Fibroblast of villous mesenchyme (primary cell): ENCODE measurements at places on chromosomes 1 and 21. TPM values are rescaled to one million over a fixed set of nuclear protein-coding genes. Genes with fewer than 3 reads are reported as not detected.

DNA sequence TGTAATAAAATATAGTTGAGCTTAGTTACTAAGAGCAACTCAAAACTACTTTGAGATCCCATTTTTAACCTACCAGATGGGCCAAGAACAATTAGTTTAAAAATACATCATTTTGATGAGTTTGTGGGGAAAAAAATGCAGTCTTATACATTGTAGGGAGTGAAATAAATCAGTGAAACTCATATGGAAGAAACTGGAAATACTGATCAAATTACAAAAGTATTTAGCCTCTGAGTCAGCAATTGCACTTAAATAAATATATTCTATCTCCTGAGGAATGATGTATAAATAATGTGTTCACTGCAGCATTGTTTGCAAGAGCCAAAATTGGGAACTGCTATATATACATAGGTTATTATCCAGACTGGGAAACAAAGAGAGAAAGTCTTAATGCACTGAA, 4.6 kb upstream of the SMCP start:
- no peak for DNase-seq

- DNase-seq, result no peak
These were observed 190.5 kb upstream of the C1orf174 start for GRCh38 chr1:4090556-4090955.

DNA sequence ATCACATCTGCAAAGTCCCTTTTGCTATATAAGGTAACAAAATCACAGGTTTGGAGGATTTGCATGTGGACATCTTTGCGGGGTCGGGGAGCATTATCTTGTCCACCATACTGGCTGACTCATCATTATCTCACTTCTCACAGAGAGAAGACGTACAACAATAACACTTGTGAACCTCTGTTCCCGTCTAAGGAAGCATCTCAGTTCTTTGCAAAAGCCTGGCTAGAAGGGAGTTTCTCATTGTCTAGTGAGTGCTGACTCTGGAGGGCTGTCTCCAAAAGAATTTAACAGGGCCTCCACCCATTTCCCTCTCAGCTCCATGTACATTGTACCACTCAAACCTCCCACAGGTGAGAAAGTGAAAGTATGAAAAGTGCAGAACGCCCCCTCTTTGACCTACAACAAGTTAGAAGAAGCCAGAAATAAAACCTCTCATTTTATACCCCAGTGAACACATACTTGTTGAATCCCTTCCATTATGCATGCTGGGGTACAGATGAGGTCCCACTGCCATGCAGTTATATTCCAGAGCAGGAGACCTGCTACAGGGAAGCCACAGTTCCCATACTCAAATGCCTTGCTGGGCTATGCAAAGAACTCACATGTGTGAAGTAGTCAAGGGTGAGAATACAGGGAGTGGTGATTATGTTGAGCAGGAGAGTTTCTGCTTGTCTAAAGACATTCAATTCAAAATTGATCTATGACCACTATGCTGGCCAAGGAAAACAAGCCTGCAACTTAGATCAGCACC, 121.7 kb upstream of the PRDX6 start:
- peak; percentile 14 for DNase-seq

- peak; percentile 68 for DNase-seq
These were observed 25.6 kb downstream of the ALPL start for GRCh38 chr1:21534674-21535378.

DNA sequence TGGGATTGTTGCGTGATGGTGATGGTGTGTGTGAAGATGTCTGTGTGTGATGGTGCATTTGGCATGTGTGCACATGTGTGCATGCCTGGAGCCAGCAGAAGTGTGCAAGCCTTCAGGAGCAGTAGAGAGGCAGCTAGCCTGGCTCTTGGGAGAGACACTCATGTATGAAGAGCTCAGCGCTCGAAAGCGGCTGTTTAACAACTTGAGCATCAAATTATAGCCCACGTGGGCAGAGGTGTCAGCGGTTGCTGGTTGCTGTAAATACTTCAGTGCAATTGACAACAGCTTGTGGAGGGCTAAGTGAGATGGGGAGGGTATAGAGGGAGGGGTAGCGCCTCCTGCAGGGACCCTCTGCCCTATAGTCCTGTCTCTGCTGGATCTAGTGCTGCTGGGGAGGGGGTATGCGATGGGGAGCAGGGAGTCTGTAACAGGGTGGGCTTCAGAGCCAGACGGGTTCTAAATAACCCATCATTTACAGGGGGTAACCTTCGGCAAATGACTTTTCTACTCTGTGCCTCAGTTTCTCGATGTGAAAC, 21.5 kb downstream of the FOXD2 start:
- no peak for DNase-seq

- no peak for DNase-seq
These were observed 2.3 kb downstream of the PLA2G2F start for GRCh38 chr1:20141466-20141865.

DNA sequence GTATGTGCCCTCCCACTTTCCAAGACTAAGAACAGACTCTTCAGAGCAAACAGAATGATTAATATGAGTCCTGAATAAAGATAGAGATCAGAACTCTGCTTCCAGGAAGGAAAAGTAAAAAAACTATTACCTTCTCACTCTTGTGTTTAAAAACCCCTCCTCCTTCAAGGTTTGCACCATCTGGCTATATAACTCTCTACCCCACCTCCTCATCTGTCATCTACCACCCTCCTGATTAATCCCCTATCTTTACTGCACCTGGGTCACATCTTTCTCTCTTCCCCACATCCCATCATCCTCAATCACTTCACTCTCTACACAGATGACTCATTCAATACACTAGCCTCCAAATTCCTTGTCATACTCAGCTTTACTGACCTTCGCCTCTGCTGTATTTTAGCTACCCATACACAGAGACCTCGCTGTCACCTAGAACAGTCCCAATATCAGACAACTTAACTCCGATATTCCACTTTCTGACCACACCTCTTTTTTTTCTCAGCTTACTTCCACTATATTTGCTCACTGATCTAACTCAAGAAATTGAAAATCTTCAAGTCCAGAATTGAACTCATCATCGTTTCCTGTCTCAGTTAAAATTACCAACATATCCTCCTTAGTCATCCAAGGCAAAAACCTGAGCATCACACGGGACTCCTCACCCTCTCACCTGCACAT, 3.7 kb downstream of the SCMH1 start:
- DNase-seq, result peak; percentile 20

- peak; percentile 66 for DNase-seq
These were observed 107.2 kb downstream of the AKT3 start for GRCh38 chr1:243742819-243743218.

DNA sequence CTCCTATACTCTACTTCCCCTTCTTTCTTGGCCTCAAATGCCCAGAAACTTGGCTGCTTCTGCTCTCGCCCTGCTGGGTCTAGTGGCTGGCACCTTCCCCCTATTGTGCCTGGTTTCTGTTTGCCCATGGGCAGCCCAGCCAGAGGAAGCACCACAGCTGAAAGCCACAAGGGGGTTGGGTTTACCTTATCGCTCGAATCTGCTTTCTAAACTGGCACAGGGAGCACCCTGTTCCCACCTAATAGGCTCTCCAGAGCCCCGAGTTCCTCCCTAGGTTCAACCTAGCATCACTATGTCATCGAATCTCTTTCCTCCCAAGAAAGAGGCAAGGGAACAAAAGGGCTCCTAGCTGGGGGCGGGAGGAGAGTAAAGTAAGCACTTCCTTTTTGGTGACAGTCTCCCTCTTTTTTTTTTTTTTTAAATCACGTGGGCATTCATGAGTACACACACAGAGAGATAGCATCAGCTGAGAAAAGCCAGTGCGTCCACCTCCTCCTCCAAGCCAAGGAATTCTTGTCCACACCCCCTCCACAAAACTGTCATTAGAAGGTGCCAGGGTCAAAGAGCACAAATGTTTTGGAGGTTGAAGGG, 72.8 kb downstream of the PLEKHA6 start:
- DNase-seq, result peak; percentile 58

DNA sequence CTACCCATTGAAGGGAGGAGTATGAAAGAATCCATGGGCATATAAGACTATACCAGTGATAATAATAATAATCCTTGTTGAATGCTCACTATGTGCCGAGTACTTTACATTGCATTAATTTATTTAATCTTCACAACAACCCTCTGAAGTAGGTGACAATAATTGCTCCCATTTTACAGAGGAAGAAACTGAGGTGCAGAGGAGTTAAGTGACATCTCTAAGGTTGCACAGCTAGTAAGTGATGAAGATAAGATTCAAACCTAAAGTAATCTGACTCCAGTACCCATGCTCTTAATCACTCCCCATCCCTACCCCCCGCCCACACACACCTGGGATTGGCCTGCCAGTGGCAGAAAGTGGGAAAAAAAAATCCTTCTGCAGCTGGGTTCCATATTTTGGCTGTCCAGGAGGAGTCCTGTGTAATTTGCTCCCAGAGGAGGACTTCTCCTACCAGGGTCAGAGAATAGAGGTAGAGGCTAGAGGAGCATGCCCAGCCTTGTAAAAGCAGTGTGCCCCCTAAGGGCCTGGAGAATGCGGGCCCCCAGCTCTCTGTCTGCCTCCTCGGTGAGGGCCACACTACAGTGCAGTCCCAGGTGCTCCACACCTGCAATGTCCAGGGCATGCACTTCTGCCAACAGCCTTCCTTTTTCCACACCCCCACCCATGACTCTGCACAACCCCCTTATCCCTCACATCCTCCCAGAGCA, 57.8 kb downstream of the TMEM53 start:
- DNase-seq, result no peak

- no peak for DNase-seq
These were observed 6.1 kb downstream of the SLC22A15 start for GRCh38 chr1:115982400-115982799.

DNA sequence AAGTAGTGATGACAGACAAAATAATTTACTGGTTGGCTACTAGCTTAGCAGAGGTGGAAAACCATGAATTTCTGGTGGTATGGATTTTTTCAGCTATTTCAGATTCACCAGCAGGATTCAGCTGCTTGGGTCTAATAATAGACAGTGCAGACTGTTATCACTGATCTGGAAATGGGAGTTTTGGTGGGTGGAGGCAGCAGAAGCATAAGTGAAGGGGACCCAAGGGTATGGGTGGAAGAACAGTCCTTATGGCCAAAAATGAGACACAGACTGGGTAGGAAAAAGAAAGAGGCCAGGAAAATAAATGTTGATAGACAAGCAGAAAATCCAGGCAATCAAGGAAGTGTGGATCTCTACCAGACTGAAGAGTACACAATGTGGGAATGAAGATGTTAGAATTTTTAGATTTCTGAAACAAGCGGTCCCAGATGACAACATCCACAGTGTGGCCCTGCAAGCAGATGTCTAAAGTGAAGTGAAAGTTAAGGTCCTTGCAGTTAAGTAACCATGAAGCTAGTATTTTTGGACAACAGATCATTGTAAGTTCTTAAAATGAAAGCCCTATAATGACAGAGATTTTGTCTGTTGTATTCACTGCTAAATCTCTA, 24.7 kb downstream of the LYST start:
- no peak for DNase-seq

- peak; percentile 91 for DNase-seq
These were observed 825 bp downstream of the DCAF8 start for GRCh38 chr1:160261556-160261892.

GRCh38 chr1:53971718-53972117, 25.6 kb downstream of the LRRC42 start:
- DNase-seq, result peak; percentile 73

The LRRC42 gene
- 39.0 and 47.1 TPM in 2 replicates for total RNA-seq

The AHDC1 gene
- total RNA-seq, result 17.1 and 22.5 TPM in 2 replicates

The CD2 gene
- total RNA-seq, result not detected in 2 replicates

The RPTN gene
- total RNA-seq, result not detected in 2 replicates
